ENCODE measurements at places on chromosomes 13 and 19. TPM values are rescaled to one million over a fixed set of nuclear protein-coding genes. Genes with fewer than 3 reads are reported as not detected.

Gene MBD3L2
- not detected for total RNA-seq

Gene APC2
- 1.6 TPM for total RNA-seq

Gene TNNT1
- total RNA-seq: 228 TPM

Gene AMER2
- total RNA-seq: not detected

Gene GJB6
- not detected for total RNA-seq

Gene U2AF1L4
- total RNA-seq: 14.3 TPM

Gene PGLYRP1
- not detected for total RNA-seq

GRCh38 chr19:14411161-14411937 is 7.8 kb downstream of the DDX39A start:
- DNase-seq: no peak

GRCh38 chr13:22168437-22169190 is 497.7 kb downstream of the FGF9 start:
- no peak for DNase-seq

DNA sequence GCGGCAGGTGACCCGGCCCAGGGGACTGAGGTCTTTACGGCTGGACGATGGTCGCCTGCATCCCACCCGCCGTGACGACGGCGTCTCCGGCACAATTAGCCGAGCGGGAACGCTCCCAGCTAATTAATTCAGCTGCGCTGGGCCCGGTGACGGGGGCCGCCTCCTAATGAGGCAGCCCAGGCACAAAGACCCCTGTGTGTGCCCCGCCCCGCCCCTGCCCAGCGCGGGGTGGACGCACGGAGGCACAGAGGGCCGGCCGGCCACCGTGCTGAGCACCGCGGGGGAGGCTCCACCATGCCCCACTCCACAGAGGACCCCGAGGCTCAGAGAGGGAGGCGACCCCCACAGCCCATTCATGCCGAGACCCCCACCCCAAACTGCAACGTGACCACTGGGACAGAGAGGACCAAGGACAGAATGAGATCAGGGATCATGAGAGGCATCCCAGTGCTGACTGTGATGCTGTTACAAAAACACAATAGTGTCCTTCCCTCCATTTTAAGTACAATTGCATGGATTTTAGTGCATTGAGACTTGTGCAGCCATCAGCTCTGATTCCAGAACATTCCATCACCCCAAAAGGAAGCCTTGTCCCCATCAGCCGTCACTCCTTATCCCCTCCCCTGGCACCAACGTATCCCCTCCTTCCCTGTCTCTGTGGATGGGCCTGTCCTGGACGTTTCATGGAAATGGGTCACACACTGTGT is 17.0 kb downstream of the EFNA2 start:
- DNase-seq: no peak

DNA sequence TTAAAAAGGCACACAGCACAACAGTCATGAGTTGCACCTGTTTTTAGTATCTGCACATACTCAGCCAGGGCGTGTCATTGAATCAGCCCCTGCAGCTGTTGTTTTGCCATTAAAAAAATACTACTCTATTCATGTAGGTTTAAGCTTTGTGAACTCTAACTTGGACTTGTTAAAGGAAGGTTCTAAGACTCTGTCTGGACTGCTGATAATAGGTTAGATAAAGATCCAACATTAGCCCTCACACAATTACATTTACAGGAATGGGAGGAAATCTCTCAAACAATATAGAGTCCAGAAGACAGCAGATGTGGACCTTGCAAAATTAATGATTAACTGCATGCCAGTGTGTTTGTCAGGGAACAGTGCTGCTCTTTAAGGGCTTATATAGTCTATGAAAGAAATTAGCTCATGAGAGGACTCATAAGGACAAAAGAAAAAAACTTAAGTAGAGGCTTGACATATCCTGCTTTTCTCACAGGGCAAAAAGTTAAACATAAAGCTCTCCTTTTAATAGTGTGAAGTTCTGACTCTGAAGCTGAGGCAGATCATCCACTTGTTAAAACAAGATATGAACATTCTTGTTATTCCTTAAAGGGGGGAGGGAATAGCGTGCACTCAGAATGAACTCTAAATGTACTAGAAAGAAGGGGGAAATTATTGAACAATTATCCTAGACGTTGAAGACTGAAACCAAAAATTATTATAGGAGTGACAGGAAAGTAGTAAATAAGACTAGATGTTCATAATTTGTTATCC is 243.6 kb downstream of the NDFIP2 start:
- peak; percentile 6 for DNase-seq

GRCh38 chr19:4064149-4064495 is 2.6 kb downstream of the ZBTB7A start:
- no peak for DNase-seq

- DNase-seq: no peak
Observed at GRCh38 chr19:10133596-10133995, 13.9 kb upstream of the EIF3G start.

GRCh38 chr13:31369213-31369612 is 169.4 kb downstream of the B3GLCT start:
- DNase-seq: no peak

DNA sequence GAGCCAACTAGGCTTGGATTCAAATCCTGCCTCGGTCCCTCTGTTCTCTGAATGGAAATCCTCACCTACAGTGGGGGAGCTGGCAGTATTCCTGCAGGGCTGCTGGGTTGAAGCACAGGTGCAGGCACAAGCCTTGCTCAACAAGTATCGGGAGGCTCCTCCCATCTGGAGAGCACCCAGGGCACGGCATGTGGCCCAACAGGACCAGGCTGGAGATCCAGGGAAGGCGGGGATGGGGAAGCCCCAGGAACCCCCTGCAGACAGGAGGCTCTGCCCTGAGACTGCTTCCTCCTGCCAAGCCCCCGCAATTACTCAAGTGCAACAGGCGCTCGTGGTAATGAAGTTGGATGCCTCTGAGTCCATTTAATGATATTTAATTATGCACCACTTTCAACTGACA is 128.0 kb upstream of the VSTM2B start:
- DNase-seq: no peak

DNA sequence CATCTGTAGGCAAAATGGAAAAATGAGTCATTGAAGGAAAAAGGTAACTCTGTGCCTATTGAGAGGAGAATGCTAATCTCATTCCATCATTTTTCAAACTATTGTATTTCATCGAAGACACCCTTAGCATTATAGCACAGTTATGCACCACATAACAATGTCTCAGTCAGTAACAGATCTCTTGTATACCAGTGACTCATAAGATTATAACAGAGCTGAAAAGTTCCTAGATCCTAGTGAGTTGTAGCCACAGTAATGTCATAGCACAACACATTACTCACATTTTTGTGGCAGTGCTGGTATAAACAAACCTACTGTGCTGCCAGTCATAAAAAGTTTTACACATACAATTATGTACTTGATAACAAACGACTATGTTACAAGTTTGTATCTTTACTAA is 1077.6 kb downstream of the DIAPH3 start:
- DNase-seq: no peak

DNA sequence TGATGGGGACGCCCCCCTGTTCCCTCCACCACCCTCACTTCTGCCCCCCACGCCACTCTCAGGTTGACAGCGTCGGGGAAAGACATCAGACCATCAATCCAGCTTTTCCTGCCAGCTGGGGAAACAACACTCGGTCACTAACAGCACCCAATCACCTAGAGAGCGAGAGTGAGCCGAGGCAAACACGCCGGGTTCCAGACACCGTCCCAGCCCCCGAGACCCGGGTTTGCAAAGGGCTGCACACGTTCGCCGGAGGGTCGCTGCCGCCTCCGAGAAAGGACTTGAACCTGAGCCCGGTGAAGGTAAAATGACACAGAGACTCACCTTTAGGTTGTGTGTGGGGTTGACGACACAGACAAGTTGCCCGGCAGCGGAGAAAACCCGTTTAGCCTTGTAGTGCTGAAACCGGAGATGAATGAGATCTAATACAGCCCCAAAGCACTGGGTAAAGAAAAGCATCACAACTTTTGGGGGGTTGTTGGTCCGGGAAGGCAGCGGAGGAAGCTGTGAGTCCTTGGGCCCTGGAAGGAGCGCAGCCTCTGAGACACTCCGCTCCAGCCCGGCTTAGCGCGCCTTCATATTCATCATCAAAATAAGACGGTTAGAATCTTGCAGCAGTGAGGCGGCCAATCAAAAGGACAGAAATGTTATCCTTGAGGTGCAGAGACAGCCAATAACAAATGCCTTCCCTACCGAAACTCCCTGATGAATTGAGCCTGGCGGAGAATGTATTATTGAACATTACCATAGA is at the start of gene SIAH3:
Gene SIAH3, minus strand, starts transcription at position 583 of the 751 bp plus-strand sequence. Its CDS starts 124 bp downstream, at position 459.
- DNase-seq: no peak

- no peak for DNase-seq
Observed at GRCh38 chr19:7736148-7736547, 4.2 kb upstream of the CLEC4G start.

- DNase-seq: no peak
Observed at GRCh38 chr13:44809190-44809589, 180.1 kb downstream of the NUFIP1 start.

DNA sequence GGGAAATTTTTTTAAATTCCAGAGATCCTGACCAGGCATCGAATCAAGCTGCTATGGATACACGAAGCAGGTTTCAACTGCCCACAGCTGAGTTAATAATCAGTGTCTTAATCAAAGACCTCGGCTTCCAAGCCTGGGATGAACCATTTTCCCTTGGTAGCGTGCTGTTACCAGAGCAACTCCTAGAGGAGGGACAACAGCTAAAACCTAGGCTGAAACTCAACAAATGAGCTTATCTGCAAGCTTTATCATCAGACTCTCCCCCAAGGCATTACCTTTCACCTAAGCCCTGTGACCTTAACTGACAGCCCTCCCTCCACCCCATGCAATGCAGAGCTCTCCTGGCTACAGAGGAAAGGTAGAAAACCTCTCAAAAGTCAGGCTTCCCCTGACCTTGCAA is 39.7 kb downstream of the RCBTB1 start:
- DNase-seq: no peak

GRCh38 chr13:53167561-53167960 is 138.9 kb downstream of the OLFM4 start:
- DNase-seq: no peak

DNA sequence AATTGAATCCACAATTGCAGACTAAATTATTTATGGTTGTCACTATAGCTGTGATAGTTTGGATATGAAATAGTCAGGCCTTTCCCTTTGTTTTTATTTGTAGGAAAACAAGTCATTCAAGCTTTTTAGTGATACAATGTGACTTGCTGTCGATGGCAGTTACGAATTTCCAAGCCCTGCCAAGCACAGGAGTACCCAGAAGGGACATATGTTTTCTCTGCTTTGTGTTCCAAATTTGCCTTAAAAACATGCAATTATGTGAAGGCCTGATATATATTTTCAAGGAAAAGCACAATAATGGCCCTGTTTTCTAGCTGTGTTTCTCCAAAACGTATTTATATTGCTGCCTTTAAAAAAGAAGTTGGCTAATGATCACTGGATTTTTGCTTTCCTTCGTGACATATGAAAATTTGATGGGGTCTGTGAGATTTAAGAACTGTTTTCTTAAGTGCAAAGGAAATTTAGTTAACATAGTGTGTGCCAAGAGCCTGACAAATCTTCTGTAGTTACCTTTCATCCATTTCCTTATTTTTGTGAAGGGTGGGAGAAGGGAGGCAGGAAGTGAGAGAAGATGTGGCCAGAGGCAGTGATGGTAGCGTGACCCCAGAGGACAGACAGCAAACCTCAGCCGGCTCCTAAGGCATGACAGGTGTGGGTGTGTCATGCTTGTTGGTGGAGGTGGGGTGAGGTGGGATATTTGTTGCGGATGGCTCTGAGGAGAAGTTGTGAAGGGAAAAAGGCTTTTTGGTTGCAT is 79.6 kb downstream of the TEX26 start:
- DNase-seq: peak; percentile 8
